ENCODE measurements at places on chromosomes 12 and 14.
A peak's percentile ranks its signal among the peaks of the same experiment; 100 is the strongest.

GRCh38 chr12:93128332-93128707 lies 199.2 kb upstream of the EEA1 start:
- no peak for DNase-seq

GRCh38 chr14:94850309-94851211 lies 80.6 kb upstream of the GSC start:
- no peak for DNase-seq

GRCh38 chr14:42224053-42224888 lies 617.6 kb downstream of the LRFN5 start:
- DNase-seq, result peak; percentile 9

- peak; percentile 99 for DNase-seq
These were observed at the start of gene FICD for GRCh38 chr12:108514973-108515814. TSS of gene FICD (plus strand) at chr12:108515277. CDS start at chr12:108516973, 1,696 bp downstream.

- no peak for DNase-seq
These were observed 31.5 kb upstream of the ANO6 start for GRCh38 chr12:45184147-45184963.

DNA sequence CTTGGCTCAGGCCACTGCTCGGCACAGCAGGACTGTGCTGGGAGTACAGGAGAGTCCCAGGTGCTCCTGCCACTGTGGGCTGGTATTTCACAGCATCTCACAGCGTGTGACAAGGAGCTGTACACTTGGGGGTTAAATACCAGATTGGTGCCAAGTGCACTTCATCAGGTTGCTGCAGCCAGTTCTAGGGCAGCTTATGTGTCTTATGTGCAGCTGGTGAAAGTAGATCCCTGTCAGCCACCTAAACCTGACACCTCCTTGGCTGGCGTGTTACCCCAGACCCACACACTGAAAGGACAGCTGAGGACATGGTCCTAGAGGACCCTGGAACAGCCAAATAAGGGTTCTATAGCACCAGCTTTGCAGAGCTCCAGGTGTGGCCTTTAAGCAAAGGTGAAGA lies 18.9 kb downstream of the PLEKHH1 start:
- no peak for DNase-seq

GRCh38 chr14:32254952-32255679 lies 52.0 kb upstream of the RNU6-8 start:
- peak; percentile 40 for DNase-seq

DNA sequence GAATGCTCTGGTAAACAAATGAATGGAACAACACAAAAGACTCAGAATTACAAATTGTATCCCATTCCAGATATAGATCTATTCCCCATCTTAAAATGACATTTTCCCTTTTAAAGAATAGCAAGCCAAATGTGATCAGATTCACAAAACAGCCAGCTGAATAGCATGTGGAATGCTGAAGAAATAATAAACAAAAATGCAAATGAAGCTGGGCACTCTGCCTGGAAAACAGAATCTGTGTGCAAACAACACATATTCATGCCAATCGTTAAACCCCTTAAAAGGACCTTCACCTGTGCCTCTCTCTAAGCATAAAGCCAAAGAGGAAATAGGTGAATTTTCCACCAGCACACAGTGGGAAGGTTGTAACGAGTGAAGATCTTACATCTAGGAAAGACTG lies 67.9 kb upstream of the PDZRN4 start:
- no peak for DNase-seq

DNA sequence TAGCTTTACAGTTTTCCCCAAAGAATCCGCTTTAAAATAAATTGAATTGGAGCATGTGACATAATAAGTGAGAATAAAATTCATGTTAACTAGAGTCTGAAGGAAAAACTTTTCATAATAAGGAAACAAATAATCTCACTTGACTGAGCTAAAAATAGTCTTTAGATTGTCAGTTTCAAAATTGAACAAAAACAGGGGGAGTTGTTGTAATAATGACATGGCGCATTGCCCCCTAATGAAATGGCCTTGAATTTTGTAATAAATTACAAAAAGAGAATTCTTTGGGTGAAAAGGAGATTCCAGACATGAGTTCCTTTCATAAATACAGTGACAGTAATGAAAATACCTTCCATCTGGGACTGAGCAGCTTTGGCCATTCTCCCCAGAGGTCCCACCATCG lies 178.6 kb downstream of the EFCAB11 start:
- DNase-seq, result no peak

DNA sequence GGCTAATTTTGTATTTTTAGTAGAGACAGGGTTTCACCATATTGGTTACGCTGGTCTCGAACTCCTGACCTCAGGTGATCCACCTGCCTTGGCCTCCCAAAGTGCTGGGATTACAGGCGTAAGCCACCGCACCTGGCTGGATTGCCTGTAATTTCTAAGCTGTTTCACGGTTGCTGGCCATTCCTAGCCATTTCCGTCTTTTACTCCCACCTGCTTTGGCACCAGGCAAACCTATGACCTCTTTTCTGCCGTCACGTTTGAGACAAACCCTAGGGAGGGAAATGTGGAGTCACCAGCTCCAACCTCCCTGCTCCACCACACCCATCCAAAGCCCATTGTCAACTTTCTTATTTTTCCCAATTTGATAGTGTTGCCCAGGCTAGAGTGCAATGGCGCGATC lies 1.2 kb downstream of the GPR132 start:
- no peak for DNase-seq

- DNase-seq, result no peak
These were observed 17.1 kb downstream of the LUM start for GRCh38 chr12:91094032-91094662.

DNA sequence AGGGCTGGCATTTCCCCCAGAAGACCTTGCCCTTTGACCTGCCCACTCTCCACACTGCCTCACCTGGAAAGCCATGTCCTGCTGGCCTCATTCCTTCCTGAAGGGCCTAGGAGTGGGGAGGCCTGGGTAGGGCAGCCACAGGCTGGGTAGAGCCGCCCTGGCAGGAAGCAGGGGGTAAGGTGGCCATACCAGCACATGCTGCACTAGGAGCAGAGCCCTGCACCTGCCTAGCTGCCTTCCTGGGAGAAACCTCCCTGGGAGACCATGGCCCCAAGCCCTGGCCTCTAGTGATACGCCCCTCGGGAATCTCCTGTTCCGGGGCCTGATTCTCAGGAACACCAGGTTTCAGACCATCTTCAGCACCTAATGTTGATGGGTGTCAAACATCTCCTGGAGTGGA lies 65.8 kb downstream of the TSPAN11 start:
- DNase-seq, result no peak

GRCh38 chr14:23365036-23365731 lies at the start of gene EFS:
TSS of gene EFS (minus strand) at chr14:23365172. CDS start at chr14:23365025, 147 bp downstream.
- no peak for DNase-seq

DNA sequence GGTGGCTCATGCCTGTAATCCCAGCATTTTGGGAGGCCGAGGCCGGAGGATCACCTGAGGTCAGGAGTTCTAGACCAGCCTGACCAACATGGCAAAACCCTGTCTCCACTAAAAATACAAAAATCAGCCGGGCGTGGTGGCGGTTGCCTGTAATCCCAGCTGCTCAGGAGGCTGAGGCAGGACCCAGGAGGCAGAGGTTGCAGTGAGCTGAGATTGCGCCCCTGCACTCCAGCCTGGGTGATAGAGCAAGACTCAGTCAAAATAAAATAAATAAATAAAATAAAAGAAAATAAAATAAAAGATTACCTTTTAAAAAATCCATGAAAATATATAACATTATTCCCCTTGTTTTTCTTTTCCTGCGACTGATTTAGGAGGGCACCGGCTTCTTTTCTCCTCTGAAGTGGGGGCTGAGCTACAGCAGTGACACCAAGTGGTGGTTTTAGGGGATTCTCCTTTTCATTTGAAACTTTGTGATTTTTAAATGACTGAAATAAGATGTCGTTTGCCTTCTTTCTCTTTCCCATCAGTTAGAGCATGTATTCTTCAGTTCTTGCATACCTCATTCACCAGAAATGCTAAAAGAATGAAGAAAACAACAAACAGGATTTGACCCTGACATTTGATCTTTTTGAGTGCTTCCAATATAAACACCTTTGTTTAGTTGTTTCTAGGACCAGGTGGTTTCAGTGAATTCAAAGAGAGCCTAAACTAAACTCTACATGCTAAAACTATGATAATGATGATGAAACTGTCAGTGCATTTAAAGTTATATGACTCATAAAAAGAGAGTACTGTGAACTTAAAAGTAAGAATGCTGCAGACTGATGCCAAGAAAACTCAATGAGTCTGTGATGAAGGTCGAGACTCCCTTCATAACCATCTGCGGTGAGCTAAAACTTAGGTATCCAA lies 22.6 kb upstream of the PKP2 start:
- DNase-seq, result no peak

All from thoracic aorta (tissue), 2 donors.